ENCODE measurements at places on chromosomes 7 and 10.

DNA sequence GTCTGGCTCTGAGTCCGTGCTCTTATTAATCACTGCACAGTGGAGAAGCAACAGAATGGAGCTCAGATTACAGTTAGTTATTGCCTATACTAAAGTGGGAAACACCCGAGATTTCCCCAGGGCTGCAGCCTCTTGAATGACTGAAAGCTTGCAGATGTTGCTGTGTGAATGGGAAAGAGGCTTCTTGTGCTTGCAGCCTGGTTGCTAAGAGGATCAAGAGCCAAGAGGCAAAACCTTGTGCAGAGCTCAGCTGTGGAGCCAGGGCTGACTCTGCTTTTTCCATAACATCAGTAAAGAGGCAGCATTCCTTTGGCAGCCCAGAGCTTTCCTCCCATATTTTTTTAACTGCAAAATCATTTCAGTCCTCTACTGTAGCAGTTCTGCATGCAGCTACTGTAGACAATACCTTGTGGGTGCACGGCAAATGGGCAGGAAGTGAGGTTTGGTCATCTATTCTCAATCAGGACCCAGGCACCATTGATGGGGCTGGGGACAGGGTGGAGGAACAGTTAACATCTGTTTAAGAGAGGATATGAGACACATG is 86.5 kb downstream of the RALA start:
- peak; percentile 55 for DNase-seq

DNA sequence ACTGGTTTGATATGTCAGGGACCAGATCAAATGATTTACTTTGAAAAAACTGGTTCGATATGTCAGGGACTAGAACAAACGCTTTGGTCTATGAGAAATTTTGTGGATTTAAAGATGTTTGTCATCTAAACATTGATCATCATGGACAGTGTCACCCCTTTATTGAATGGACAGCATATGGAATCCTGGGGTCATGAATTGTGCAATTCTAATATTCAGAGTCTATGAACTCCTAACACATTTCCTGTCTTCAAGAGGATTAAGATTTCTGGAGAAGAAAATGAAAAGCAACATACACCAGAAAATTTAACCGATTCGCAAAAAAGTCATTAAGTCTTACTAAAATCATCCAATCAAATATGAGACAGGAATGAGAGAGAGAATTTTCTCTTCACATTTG is 106.4 kb upstream of the FAM133B start:
- no peak for DNase-seq

DNA sequence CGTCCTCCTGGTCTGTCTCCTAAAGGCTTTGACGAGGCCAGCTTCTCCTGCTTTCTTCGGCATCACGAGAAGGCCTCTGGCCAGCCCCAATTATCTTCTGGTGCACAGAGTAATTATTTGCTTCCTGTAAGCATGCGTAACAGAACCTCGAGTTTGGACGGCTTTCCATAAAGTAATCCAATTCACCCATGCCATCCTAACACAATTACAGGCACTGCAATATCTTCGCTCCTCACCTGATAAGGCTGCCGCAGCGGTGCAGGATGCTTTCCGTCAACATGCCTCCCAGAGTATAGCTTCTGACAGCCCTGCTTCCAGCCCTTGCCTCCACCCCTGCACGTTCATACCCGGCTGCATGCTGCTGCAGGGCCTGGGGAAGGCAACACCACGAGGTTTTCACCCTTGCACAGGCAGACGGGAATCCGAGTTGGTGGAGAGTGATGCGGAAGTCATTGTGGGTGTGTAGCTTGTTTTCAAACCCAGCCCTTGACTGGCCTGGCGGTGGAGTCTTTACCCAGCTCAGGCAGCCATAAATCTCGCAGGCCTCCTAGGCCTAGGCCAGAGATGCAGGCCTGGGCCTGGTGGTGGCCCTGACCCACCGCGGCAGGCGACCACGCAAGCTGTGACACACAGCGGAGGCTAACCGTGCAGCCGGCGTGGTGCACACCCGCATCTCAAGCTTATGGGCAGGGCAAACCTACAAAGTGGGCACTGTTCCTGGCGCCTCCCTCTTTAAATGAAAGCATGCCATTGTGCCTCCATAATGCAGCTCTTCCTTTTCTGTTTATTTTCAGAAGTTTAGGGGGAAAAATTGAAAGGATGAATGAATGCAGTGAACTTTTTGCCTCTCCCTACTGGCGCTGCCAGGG is 12.7 kb downstream of the EBF3 start:
- no peak for DNase-seq

- DNase-seq: no peak
These were observed 152.3 kb downstream of the SDK1 start for GRCh38 chr7:3453398-3453797.

DNA sequence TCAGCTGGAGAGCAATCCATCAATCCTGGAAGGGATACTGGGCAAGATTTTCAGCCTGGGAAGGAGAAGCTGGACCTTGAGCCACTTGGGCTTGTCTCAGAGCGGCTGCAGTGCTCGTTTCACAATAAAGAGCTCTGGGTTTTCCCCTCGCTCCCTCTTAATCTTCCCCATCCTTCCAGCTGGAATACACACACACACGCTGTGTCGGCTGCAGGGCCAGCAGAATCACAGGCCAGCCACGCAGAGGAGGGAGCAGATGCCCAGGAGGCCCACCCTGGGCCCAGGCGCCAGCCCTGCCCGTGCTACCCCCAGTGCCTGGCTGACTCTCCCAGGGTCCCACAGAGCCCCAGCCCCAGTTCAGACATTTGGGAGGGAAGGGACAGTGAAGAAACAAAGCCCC is 255.1 kb downstream of the TNS3 start:
- no peak for DNase-seq

GRCh38 chr7:129559564-129559963 is 52.0 kb upstream of the NRF1 start:
- no peak for DNase-seq

DNA sequence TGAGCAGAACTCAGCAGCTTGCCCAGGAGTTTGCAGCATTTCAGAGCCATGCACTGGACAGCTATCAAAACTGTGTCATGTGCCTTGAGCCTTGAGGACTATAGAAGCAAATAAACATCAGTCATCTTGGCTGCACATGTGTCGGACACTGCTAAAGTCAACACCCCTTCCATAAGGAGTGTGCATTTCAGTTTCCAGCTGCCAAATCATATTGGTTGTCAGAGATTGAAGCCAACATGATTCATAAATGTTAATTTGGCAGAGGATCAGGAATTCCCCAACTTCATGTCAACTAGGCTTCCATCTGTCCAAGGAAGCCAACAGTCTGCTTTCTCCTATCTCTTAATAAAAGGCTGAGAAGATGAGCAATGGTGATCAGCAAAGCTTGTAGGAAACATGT is 32.8 kb downstream of the SLC16A12 start:
- DNase-seq: no peak

DNA sequence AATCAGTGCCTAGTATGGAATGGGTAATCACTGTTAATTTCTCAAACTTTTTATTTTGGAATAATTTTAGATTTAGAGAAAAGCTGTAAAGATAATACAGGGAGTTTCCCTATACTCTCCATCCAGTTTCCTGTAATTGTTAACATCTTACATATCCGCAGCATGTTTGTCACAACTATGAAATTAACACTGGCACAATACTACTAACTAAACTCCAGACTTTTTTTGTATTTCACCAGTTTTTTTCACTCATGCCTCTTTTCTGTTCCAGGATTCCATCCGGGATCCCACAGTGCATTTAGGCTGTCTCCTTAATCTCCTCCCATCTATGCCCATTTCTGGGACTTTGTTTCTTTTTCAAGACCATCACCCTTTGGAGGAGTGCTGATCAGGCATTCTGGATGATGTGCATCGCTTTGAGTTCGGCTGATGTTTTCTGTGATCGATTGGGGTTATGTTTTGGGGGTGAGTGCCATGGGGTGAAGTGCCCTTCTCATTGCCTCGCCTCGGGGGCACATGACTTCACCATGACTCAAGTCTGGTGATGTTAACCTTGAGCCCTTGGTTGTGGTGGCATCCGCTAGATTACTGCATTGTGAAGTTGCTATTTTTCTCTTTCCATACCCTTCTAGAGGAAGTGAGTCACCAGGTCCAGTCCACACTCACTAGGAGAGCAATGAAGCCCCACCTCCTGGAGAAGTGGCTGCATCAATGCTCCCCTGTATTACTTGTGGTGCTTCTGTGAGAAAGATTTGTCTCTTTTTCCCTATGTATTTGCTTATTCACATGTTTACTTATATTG is 43.9 kb upstream of the GRB10 start:
- DNase-seq: no peak

- DNase-seq: no peak
These were observed 66.8 kb downstream of the CCDC6 start for GRCh38 chr10:59839576-59839975.

DNA sequence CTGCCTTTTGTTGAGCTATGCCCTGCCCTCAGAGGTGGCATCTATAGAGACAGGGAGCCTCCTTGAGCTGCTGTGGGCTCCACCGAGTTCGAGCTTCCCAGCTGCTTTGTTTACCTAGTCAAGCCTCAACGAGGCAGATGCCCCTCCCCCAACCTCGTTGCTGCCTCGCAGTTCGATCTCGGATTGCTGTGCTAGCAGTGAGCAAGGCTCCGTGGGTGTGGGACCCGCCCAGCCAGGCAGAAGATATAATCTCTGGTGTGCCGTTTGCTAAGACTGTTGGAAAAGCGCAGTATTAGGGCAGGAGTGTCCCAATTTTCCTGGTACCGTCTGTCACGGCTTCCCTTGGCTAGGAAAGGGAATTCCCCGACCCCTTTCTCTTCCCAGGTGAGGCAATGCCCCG is 88.4 kb upstream of the CDK6 start:
- DNase-seq: no peak

DNA sequence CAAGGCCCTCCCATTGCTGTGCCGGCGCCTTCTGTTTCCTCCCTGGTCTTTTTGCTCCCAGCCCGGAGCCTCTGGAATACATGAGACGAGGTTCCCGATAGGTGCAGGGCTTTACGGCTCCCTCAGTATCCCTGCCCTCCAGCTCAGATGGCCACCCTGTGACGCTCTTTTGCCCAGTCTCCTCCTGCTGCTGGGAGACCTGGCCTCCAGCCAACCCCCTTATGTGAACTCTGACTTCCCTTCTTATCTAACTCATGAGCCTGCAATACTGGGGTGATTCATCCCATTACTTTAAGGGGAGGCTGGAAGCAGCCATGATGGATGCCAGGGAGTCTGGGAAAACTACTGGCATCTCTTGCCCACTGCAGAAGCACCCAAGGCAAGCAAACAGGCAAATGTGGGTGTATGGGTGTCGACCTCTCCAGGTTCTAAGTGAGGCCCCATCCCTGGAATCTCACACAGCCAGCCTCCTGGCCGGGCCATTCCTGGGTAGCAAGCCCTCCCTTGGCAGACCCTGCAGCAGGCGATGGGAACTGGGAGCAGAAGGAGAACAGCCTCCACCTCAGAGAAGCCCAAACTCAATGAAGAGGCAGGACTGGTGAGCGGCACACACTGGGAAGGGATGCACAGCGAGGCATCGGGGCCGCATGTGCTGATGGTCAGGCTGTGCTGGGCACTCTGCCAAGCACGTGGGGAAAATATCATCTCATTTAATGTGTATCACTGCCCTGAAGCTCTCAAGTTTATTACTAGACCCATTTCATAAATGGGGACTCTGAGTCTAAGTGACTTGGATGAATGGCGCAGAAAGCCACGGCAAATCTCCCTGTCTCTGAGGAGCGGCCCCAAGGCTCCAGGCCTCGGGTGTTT is 97.5 kb downstream of the FAM53B start:
- peak; percentile 82 for DNase-seq
